NCI-H146 (cell line): ENCODE measurements at places on chromosomes 11 and 22.

DNA sequence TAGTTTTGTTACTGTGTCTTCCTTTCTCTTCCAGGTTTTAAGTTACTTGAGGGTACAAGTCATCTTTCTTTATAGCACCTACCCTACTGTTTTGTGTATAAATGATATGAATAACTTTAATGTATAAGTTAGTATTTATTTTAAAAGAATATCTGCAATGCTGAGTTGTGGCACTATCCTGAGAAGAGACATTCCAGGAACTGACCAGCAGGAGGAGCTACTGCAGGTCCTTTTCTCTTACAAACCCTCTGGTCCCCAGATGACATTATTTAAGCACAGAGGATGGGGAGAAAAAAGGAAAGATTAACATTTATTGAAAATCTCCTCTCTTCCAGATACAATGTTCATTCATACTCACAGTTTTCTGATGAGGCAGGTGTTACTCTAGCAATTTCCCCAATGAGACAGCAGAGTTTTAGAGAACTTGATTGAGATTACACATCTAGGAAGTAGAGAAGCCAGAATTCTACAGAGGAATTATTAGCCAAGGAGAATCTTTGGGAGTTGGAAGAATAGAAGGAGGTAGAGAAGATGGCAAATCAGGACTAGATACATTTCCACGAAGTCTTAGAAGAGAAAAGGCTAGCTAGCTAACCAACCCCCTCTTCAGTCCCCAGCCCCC is 541.2 kb upstream of the API5 start:
- DNase-seq: peak; percentile 5

DNA sequence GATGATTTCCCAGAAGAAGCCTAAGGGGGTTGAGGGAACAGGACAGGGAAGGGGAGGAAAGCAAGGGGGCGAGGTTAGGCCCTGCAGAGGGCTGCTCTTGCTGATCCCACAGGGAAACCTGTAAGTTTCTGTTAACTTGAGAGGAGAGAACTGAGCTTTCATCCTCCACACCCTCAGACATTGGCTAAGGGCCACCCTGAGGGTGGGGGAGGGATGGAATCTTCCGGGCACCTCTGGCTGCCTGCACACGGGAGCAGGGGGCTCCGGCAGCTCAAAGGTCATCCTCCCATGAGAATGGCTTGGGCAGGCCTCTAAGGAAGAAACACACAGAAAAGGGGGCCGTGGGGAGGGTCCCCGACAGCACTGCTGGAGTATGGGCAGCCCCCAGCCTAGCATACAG is 108.1 kb downstream of the TSPAN18 start:
- DNase-seq: no peak

DNA sequence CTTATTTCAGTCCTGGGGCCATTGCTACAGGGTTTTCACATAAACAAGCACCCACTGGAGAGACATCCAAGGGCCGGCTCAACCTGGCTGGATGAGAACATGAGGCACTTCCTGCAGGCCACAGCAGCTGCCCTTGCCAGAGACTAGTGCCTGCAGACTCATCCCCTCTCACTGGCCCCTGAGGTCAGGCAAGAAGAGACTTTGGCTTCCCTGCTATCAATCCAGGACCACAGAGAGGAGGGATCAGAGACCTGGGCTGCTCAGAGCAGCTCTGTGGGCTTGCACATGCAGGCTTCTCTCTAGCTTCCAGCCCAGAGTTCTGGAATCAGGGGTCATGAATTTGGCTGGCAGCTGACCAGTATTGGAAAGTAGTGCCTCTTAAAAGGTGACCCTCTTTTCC is 79.5 kb downstream of the CABIN1 start:
- DNase-seq: no peak

DNA sequence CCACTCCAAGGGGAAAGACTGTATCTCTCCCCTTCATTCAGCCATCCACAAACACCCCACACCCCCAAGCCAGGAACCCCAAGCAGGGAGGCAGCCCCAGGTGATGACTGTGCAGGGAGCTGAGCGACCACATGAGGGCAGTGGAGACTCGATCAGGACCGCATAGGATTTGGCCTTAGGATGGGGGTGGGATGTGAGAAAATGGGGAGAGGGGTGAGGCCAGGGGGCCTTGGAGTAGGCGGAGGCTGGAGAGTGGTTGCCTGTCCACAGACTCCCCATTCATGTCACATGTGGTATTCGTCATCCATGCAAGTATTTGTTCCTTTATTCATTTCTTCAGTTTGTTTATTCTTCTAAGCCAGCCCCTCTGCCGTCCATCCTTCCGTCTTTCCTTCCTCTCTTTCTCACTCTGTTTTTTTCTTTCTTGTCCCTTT is 2.7 kb upstream of the RHOD start:
- DNase-seq: peak; percentile 57

GRCh38 chr22:25148149-25148691 is 51.4 kb upstream of the CRYBB3 start:
- DNase-seq: no peak

DNA sequence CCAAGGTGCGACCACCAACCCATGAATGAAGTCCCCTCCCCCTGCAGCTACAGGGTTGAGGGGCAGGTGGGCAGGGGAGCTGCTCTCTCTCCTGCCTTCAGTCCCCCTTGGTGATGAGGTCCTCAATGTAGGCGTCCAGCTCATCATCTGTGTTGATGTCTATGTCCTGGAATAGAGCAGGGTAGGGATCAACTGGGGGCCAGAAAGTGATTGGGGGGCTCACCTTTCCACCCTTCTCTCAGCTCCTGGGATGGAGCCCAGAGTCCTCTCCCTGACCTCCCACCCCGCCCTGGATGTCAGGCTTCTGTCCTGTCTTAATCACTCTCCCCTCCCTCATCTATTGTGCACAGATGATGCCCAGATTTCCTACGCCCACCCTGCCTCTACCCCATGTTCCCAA is 41.9 kb downstream of the MORC2 start:
- DNase-seq: no peak

- peak; percentile 68 for DNase-seq
These were observed 2.0 kb upstream of the FERMT3 start for GRCh38 chr11:64204464-64204989.

DNA sequence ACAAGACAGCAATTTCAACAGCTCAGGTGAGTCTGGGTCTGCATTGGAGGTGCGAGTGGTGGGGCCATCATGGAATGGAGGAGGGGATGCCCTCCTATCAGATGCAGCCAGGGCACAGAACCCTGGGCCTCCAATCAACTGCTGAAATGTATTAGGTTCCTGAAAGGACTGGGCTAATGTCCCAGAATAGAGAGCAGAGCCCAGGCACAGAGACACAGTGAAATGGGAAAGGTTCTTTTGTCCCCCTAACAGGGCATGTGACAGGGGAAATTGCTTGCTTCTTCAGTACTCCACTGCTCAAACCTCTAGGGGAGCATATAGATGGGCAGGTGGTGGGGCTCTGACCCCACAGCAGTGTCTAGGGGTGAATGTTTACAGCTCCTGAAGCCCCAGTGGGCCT is 87.3 kb upstream of the CLPB start:
- no peak for DNase-seq

- DNase-seq: no peak
These were observed 22.7 kb upstream of the P2RY2 start for GRCh38 chr11:73195191-73196007.

- DNase-seq: no peak
These were observed 61.7 kb downstream of the DDI1 start for GRCh38 chr11:104098132-104098531.

DNA sequence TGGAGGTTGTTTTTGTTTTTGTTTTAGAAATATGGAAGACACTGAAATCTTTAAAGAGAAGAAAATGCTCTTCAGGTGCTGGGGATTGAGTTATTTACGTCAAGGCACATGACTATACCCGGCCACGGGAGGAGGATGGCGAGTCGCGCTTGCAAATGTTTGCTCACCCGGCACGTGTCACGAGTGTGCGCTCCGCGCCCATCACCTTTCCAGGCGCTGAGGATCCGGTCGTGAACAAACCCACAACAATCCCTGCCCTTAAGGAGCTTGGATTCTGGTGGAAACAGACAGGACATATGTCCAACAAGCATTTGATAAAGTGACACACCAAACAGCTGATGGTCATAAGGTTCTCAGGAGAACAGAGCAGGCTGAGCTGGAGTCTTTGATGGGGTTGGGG is 715.5 kb downstream of the BRD1 start:
- DNase-seq: no peak

DNA sequence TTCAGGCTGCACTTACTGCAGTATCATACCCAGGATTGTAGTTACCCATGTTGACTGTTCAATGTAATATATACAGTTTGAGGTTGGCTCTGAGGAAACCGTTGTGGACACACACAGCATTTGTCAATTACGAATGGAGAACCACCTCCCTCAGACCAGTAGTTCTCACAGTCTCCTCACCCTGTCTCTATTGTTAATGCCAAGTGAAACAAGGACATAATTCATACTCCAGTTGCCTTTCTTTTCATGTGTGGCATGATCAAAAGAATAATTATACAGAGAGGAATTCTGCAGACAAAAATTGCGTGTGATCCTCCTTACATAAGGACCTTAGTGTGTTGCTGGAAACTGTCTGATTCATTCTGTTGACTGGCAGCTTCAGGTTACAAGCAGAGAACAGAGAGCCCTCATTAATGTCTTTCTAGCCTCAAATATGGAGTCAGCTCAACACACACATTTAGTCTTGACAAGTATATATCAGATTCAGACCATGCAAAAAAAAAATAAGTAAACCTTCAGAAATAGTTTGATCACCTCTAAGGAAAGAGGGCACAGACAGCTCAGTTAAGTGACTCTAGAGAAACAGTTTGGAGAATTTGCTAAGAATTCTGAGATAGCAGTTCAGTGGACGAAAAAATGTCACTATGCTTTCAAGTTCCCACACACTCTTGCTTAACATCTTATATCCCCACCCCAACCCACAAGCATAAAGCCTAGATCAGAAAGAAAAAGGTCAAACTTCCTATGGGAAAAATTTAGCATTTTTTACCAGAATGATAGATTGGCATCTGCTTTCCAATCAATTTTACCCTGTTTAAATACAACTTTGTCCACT is 96.1 kb downstream of the MAML2 start:
- no peak for DNase-seq

DNA sequence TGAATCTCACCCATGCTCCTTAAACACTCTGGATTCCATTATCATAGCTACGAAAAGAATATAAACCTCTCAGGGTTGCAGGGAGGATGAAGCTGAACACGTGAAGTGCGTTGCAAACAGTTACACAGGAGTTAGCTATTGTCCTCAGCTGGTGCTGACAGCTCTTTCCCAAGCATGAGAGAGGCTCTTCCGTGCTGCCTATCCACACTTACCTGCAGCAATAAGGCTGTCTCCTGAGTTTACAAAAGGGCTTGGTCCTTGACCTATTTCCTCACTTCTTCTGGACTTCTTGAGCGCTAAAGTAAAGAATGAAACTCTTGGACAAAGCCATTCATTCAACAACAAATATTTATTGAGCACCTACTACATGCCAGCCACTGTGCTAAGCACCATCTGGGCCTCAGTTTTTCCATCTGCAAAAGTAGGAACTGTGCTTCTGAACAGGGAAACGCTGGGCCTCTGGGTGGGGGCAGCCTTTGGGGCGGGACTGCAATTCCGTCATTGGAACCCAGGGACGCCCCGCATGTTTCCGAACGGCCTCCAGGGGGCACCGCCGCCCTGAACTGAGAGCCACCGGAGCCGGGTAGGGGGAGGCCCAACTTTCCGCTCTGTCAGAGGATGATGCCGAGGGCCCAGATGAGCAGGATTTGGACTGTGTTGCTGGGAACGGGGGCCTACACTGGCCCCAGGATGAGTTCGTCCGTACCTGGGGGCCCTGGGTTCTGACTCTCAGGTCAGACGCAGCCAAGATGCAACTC is 651 bp upstream of the ARL2 start:
- peak; percentile 84 for DNase-seq

- DNase-seq: no peak
These were observed 10.6 kb downstream of the TEAD1 start for GRCh38 chr11:12684816-12685215.

- DNase-seq: peak; percentile 29
These were observed 50.3 kb upstream of the EHF start for GRCh38 chr11:34570584-34570983.

DNA sequence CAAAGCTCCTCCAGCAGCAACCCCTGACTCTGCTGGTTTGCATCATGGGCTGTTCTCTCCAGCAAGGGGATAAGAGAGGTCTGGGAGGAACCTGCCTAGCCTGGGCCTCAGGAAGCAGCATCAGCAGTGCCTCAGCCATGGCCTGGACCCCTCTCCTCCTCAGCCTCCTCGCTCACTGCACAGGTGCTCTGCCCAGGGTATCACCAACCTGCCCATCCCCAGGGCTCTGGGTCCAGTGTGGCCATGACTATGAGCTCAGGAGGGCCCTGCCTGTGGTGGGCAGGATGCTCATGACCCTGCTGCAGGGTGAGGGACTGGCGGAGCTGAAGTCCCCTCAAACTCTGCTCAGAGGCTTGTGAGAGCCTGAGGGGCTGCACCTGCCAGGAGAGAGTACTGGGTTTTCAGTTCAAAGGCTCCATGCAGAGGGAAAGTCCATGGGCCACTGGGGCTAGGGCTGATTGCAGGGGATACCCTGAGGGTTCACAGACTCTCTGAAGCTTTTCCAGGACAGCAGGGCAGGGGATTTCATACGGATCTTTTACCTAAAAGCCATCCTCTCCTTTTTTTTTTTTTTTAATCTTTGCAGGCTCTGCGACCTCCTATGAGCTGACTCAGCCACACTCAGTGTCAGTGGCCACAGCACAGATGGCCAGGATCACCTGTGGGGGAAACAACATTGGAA is 115.8 kb upstream of the IGLL5 start:
- DNase-seq: no peak

DNA sequence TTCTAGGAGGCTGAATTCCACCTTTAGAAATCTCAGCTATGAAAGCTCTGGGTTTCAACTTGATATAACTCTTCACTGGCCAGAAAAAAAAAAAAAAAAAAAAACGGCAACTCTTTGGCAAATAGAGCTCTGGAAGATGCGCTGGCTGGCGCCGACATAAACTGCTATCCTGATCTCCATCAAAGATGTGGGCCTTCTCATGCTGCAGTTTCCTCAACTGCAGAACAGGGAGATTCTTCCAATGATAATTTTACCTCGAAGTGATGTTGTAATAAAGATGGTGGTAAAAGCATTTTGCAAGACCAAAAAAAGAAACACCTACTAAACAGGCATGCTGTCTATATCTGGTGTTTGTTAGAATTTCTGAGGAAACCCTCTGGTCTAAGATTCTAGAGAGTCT is 20.3 kb downstream of the FLI1 start:
- DNase-seq: no peak

GRCh38 chr11:123357990-123358827 is 71.9 kb upstream of the GRAMD1B start:
- no peak for DNase-seq

DNA sequence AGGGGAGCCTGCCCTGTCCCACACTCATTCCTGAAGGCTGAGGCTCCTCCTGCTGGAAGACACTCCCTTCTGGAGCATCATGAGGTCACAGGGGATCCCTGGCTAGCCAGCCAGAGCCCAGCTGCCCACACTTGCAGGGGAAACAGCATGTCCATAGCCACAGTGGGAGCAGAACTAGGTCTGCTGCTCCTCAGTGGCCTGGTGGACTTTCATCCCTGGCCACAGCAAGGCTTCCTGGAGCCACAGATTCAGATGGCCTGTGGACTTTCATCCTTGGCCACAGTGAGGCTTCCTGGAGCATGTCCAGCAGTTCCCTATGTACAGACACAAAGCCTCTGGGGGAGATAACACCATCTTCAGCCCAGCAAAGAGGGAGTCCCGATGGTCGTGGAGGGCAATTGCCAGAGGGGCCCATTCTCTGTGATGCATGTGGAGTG is 5.9 kb upstream of the APOL6 start:
- no peak for DNase-seq
